ENCODE measurements at places on chromosomes 5 and 9. TPM values are rescaled to one million over a fixed set of nuclear protein-coding genes. Genes with fewer than 3 reads are reported as not detected.

The SPZ1 gene
- not detected for total RNA-seq

The POC5 gene
- 4.7 TPM for total RNA-seq

The HSPA9 gene
- total RNA-seq, result 302 TPM

The CNTNAP3B gene
- 1.3 TPM for total RNA-seq

The ZNF483 gene
- 2.2 TPM for total RNA-seq

The IFNK gene
- total RNA-seq, result not detected

The SNX24 gene
- 19.2 TPM for total RNA-seq

The TTC16 gene
- total RNA-seq, result 0.14 TPM

The LCN6 gene
- not detected for total RNA-seq

The AHRR gene
- 27.0 TPM for total RNA-seq

The CNTFR gene
- total RNA-seq, result under 0.01 TPM

The ORM2 gene
- not detected for total RNA-seq

The SMC5 gene
- 30.6 TPM for total RNA-seq

The EIF4E1B gene
- not detected for total RNA-seq

The SPEF2 gene
- 2.2 TPM for total RNA-seq

The SAXO1 gene
- under 0.01 TPM for total RNA-seq

The LCN10 gene
- not detected for total RNA-seq

The KCNV2 gene
- total RNA-seq, result not detected

The WDR38 gene
- total RNA-seq, result not detected

The PTPN3 gene
- under 0.01 TPM for total RNA-seq

The MYMK gene
- not detected for total RNA-seq

The ADAMTS2 gene
- 68.5 TPM for total RNA-seq

The PCDHB9 gene
- total RNA-seq, result 0.09 TPM

The C9orf153 gene
- total RNA-seq, result 0.18 TPM

The PAEP gene
- total RNA-seq, result not detected

The SIT1 gene
- not detected for total RNA-seq

The F2RL1 gene
- total RNA-seq, result 16.5 TPM

The ZNF367 gene
- total RNA-seq, result 0.37 TPM

The IFNA21 gene
- not detected for total RNA-seq

The CSF1R gene
- 0.46 TPM for total RNA-seq

The FCN1 gene
- total RNA-seq, result not detected
